Left lobe of liver (tissue), 2 donors: ENCODE measurements at places on chromosomes 5 and 9. TPM values are rescaled to one million over a fixed set of nuclear protein-coding genes. Genes with fewer than 3 reads are reported as not detected.

DNA sequence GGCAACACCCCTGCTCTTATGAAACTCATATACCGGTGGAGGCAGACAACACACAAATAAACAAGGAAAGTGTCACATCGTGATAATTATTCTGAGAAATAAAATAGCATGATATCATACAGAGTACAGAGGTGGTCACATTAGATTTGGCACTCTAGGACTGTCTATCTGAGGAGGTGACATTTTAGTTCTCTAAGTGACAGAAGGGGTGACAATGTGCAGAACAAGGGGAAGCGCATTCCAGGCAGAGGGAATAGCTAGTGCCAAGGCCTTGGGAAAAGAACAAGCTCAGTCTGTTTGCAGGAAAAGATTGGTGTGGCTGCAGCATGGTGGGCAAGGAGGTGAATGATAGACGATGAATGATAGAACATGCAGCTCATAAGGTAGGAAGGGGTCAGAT, 12.7 kb upstream of the IRF1 start:
- no peak for DNase-seq

- DNase-seq, result no peak
These were observed 11.7 kb downstream of the PRUNE2 start for GRCh38 chr9:76894198-76894597.

- DNase-seq, result no peak
These were observed 15.4 kb upstream of the UBAC1 start for GRCh38 chr9:135976531-135976930.

GRCh38 chr9:132595319-132595718, 12.9 kb downstream of the BARHL1 start:
- no peak for DNase-seq

GRCh38 chr5:7749626-7750025, 101.3 kb downstream of the CFAP90 start:
- DNase-seq, result no peak

- no peak for DNase-seq
These were observed 26.0 kb upstream of the SYK start for GRCh38 chr9:90775657-90776056.

Gene ANKRD33B
- total RNA-seq, result 0.45 TPM

DNA sequence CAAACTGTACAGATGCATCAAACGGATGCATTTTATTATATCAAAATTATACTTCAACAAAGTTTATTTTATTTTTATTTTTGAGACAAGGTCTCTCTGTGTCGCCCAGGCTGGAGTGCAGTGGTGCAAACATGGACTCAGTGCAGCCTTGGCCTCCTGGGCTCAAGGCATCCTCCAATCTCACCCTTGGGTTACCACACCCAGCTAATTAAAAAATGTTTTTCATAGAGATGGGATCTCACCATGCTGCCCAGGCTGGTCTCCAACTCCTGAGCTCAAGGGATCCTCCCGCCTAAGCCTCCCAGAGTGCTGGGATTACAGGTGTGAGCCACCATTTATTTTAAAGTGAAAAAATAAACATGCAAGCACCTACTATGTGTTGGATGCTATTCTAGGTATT, 40.1 kb upstream of the STXBP1 start:
- DNase-seq, result no peak

DNA sequence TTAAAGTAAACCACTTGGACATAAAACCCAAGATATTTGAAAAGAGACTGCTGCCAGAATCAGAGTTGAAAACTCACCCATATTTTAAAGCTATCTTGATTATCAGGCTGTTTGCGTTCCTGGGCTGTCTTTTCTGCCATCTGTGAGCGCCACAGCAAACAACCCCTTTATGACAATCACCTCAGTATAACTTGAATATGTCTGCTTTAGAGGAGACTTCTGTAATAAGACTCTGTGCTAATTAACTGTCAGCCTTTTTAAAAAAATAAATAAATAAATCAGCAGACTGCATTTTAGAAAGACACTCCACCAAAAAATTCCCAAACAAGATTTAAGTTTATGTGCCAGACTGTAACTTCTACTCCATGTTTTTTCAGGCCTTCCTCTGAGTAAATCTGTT, 375.7 kb upstream of the CCNH start:
- DNase-seq, result no peak

DNA sequence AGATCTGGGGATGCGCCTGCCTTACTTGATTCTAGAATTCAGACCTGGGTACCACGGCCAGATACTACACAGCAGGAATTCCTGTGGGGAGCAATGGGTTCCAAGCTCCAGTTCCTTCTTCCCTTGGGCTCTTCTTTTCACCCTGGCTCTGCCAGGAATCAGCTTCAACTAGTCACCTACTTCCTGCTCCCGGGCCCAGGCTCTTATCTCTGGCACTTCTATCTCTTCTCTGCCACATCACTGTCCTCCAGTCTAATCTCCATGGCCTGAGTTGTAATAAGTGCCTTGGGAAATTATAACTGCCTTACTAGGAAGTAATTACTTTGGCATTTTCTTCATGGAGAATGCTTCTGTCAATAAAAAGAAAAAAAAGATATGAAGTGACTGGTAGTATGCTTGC, 26.2 kb upstream of the SERINC5 start:
- no peak for DNase-seq

Gene CRB2
- not detected for total RNA-seq

- no peak for DNase-seq
These were observed 19.6 kb downstream of the TJP2 start for GRCh38 chr9:69193685-69194032.

GRCh38 chr9:127175764-127176163, 53.3 kb upstream of the ANGPTL2 start:
- DNase-seq, result peak; percentile 16

DNA sequence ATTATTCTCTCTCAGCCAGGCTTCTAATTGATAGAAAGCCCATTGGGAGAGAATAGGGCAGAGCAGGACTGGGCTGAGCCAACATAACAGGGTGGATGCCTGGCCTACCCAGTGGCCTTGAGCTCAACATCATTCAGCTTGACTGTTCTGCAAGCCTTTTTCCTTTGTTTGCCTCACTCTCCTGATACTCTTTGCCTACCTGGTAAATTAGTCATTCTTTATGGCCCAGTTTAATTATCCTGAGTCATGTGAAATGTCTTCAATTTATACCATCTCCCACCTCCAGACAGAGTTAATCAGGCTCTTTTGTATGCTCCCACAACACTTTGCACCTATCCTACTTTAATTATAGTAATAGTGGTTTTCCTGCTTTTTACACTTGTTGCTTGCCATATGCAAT, 13.6 kb downstream of the GLRA1 start:
- DNase-seq, result no peak
